ENCODE measurements at places on chromosomes 3 and 15.

- DNase-seq, result no peak
Observed at GRCh38 chr15:36831904-36832287, 252.5 kb downstream of the CDIN1 start.

DNA sequence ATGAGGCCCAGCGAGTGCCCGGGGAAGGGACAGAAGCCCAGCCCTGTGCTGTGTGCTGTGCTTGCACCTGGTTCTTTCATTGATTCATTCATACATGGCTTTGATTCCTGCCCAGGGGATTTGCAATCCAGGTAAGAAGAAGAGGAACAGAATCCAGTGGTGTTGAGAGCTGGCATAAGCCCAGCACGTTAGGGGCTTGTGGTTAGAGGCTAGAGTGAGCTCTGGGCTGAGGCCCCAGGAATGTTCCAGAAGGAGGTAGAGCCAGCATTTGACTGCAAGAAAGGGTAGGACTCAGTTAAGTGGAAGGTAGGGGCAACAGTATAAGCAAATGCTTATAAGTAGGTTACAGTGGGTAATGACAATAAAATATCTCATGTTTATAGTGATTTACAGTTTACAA is 2.3 kb downstream of the VWA5B2 start:
- no peak for DNase-seq

DNA sequence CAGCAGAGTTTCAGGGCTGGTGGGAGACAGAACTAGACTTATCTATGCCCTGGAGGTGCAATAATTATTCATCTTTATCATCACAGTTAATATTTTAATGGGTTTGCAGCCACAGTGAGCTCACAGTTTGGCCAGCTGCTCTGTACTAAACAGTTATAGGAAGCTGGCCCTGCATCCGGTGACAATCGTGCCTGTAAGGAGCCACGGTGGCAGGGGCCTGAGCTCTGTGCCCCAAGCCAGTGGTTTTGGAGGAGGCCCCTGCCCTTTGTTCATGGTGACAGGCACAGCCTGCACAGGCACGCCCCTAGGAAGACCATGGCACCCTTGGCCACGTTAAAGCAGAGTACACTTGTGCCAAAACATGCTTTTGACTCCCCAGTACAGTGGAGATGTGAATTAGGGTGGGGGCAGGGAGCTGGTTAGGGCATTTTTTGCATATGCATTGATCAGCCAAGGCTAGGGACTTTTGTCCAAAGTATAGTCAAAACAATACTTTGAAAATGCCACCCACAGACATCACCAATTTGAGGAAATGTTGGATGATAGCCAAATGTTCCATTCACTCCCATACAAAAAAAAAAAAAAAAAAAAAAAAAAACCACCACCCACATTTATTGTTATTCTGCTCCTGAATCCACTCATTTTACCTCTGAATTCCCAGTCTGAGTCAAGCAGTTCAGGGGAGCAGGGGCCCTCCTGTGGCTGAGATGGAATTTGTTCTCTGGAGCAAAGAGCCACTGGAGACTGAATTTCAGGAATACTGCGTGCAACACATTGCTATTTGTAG is 3.4 kb upstream of the RFTN1 start:
- DNase-seq, result no peak

DNA sequence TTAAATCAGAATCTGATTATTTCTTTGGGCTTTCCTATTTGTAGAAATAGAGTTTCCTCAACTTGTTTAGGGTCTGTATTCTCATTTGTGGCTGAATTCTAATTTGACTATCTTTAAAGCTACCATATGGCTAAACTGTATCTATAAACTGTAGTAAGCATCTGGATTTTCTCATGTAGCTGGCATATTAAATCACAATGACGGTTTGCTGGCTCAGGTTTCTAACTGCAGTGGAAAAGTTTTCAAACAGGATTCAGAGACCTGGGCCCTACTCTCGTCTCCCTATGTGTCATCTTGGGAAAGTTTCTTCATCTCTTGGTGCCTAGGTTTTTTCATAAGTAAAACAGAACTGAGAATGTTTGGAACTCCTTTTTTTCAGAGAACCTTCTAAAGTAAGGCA is 68.3 kb downstream of the GALK2 start:
- DNase-seq, result no peak

DNA sequence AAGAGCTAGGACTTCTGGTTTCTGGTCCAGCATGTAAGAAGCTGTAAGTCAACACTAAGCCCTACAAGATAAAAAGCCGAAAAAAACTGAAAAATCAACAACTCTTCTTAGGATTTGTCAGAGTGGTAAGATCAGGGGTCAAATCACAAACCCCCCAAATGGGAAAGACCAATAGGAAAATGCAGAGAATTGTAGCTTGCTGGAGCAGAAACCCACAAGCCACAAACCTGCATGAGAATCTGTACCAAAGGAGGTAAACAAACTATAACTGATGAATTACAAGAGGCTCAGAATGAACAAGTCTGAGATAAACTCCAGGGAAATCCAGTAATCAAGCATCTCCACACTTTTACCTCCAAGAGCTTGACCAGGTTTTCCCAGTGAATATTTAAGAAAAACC is 36.0 kb downstream of the RFX7 start:
- DNase-seq, result no peak

DNA sequence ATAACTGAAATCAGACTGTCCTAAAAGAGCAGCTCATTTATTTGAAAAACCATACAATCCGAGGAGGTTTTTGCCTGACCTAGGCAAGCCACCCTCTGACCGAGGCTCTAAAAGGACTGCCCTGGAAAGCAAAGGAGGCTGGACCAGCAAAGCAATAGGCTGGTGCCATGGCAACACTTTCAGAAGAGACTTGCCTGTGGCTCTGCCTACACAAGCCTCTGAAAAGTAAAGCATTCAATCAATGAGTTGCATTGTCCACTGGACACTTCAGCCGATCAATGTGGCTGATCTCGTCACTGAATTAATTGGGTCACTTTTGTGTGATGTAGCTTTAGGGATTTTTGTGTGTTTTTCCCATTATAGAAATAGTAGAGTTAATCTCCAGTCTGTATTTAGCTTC is 99.1 kb upstream of the SEMA6D start:
- no peak for DNase-seq

- DNase-seq, result no peak
Observed at GRCh38 chr15:29037997-29038705, 152.4 kb downstream of the APBA2 start.

DNA sequence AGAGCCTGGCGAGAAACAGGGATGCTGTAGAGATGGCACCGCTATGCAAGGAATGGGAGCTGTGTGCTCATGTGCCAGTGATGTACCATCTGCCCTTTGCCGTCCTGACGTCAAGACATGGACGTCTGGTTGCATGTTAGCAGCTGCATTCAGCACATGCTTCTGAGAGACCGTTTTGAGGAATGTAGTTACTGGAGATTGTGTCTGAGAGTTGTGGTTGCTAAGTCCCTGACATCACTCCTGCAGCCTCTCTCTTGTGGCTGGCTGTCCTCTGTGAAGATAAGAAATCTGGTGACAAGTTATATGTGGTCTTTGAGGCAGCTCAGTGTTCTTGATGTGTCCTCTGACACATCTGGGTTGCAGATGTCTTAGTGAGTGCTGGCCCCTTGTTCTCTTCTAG is 165.1 kb downstream of the APBA2 start:
- DNase-seq, result no peak

DNA sequence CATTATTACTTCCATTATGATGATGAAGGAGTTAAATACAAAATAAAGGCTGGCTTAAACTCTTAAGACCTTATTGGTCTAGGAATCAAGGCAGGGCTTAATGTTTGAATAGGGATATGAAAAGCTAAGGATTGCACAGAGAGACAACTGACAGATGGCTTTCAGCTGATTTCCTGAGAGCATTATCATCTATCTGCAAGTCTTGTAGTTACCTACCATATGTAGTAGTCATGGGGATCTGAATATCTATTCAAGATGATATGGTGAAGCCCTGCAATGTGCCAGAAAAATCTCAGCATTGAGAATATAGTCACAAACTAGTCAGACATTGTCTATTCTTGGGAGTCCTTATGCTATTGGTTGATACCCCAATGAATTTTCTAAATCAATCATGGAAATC is 47.5 kb upstream of the CHMP2B start:
- no peak for DNase-seq

- peak; percentile 62 for DNase-seq
Observed at GRCh38 chr3:119559441-119559963, at the start of gene CD80. TSS of gene CD80 (minus strand) at chr3:119559614. CDS start at chr3:119557728, 1,886 bp downstream.

Measured in H1 (cell line).